ENCODE measurements at places on chromosomes 6 and 20.

DNA sequence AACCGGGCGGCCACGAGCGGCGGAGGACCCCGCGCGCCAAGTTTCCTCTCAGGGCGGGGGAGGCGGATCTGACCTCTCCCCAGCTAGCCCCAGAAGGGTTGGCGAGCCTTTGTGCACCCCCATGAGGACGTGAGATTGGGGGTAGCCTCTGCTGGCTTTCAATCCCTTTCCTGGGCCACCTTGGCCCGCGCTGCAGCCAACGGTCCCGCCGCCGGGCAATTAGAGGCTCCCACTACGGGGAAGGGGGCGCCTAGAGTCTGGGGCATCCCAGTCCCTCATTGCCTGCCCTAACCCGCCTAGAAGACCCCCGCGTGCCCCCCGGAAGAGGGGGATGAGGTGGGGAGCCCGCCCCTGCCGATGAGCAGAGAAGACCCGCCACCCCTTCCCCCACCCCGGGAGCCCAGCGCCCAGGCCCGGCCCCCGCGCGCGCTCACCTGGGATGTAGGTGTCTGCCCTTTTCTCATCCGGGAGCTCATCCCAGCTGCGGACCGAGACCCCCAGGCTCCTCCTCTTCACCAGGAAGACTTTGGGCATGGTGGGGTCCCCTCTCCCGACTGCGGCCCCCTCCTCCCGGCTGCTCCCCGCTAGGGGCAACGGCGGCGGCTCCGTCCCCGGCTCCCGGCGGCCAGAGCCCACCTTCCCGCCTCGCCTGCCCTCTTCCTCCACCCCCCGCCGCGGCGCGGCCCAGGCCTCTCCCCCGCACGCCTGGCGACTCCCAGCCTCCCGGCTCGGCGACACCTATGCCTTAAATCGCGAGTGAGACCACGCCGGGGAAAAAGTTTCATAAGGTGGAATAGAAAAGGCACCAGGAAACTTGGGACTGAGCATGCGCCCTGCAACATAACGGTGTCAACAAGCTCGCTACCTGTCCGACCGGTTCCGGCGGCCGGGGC, at the start of gene OVOL2:
OVOL2 (minus strand) TSS at position 816 of the 893 bp plus-strand sequence; CDS start at position 534, 282 bp downstream.
- no peak for DNase-seq

GRCh38 chr6:83509441-83509840, 2.9 kb upstream of the PRSS35 start:
- no peak for DNase-seq

GRCh38 chr20:25139029-25139705, 56.3 kb upstream of the ENTPD6 start:
- DNase-seq, result no peak

DNA sequence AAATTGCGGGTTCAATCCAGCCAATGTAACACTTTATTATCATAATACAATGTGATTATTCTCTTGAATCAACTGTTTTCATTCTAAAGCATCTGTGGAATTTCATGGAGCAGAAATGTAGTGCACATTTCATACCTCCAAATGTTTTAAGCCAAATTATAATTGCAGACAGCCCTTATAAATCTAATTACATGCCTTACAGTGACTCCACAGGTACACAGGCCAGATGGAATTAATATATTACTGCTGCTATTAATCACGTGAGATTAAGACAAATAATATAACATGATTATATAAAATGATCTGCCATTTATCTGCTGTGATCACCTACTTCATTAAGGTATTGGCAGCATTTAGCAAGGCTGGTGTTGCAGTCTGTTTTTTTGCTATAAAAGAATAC, 9.7 kb upstream of the ECI2 start:
- no peak for DNase-seq

GRCh38 chr20:62021793-62022385, 43.8 kb downstream of the TAF4 start:
- no peak for DNase-seq

DNA sequence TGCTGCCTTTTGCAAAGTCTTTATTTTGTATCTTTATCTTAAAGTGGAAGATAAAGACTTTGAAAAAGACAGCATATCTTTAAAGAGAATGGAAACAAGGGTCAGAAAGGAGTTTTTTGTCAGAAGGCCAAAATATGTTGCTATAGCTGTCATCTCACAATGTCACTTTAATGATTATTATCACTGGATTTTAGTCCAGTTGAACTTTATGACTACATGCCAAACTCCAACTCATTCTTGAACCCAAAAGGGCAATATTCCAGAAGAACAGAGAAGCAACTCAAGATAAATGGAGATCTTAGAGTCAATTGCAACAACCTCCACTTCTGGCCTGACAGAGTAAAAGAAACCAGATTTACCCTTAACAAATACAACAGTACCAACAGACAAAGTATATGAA, 47.3 kb upstream of the CLIC5 start:
- DNase-seq, result no peak

- DNase-seq, result no peak
Observed at GRCh38 chr20:57966620-57967019, 256.8 kb upstream of the PMEPA1 start.

GRCh38 chr6:110556317-110557110, 80.1 kb upstream of the SLC22A16 start:
- no peak for DNase-seq

- no peak for DNase-seq
Observed at GRCh38 chr20:37899105-37900045, 3.6 kb upstream of the VSTM2L start.

DNA sequence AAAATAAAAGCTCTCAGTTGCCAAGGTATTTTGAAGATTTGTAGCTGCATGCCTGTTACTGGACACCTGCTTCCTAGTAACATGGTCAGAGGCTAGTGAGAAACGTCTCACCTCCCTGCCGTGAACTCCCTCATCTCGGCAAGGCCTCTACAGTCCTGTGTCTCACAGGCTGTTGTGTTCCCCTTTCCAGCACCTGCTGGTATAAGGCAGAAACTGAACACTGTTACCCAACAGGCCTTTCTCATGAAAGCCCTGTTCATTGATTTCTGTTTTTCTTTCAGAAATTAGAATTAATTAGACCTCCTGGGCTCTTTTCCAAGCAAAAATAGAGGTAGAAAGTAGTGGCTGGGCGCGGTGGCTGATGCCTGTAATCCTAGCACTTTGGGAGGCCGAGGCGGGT, 17.6 kb upstream of the SRSF3 start:
- DNase-seq, result no peak

- no peak for DNase-seq
Observed at GRCh38 chr6:149919834-149920225, 3.1 kb downstream of the RAET1G start.

- no peak for DNase-seq
Observed at GRCh38 chr6:132675749-132676148, 16.8 kb upstream of the TAAR1 start.

GRCh38 chr6:12467706-12468670, 177.8 kb downstream of the EDN1 start:
- DNase-seq, result no peak

DNA sequence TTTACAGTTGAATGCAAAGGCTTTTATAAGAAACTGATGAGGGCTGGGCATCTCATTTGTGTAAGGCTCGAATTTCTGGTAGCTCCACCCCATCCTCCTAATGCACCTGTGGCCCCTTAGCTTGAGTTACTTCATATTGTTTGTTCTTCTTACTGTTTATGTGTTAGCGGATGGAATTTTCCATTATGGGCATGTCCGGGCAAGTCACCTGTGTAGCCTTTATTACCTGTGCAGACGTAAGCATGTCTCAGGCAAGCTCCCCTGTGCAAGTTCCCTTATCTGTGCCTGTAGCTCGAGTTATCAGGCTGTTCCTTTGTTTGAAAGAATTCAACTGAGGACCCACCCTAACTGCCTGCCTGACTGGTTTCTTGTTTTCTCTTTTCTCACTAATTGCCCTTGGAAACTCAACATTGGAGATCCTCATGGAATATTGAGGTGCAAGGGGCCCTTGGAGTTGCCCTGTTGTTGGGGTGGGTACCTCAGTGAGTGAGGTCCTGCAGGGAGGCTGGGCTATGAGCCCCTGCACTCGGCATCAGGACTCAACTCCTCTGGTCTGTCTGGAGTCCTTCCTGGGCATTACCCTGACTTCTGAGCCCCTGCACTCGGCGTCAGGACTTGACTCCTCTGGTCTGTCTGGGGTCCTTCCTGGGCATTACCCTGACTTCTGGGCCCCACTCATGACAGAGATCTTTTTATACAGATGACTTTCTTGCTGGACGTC, 207.9 kb upstream of the SULF2 start:
- DNase-seq, result no peak

- no peak for DNase-seq
Observed at GRCh38 chr6:128521282-128521632, 858 bp upstream of the PTPRK start.

GRCh38 chr20:43506238-43506637, 1.3 kb upstream of the L3MBTL1 start:
- no peak for DNase-seq

- no peak for DNase-seq
Observed at GRCh38 chr6:48150701-48151100, 39.7 kb upstream of the PTCHD4 start.

DNA sequence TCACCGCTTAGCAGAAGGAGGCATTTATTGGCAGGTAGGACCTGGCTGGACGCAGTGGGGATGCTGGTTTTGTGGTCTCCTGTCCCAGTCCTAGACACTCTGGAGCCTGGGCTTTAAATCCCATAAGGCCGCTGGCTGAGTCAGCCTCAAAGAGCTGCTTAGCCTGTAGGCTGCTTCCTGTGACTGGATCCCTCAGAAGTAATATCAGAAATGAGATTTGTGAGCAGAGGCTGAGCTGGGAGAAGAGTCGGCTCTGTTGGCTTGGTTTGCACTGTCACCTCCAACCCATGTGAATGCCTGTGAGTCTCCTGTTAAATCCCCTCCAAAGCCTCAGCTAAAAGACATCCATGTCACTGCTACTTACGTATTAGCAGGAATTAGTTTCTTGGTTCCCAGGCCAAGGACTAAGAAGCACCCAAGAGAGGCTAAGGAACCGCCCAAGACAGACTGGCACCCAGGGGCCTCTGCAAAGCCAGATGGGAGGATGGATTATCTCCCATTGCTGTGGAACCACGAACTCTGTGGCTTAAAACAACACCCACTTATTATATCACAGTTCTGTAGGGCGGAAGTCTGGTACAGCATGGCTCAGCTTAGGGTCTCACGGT, 289.4 kb downstream of the CDC5L start:
- no peak for DNase-seq

DNA sequence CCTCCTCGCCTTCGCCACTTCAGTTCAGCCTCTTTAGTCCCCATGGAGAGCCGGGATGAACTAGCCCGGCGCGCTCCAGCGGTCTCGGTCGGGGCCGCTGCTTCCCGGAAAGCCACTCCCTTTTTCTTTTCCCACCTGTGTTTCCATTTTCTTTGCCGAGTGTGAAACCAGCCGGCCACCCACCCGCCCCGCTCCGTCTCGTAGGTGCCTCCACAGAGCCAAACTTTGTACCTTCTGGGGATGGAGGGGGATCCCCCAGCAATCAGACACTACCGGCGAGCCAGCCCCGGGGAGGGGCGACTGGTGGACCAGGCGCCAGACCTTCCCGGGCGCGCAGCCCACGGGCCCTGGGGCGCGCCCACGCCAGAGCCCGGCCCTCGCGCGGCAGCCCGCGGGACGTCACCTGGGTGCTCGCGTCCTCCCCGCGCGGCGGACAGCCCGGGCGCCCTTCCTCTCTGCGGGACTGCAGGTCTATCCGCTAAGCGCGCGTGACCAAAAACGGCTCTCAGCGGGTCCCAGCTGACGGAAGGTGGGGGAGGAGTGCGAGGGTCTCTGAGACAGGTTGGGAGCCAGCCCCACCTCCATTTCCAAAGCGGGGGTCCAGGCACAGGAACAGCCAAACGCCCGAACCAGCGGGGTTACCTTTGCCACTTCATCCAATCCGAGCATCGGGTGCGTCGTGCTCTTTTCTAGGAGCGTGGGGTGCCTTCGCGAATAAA, at the start of gene MCHR2:
MCHR2 (minus strand) TSS at position 691 of the 719 bp plus-strand sequence. CDS start 38,076 bp downstream, outside the sequence.
- no peak for DNase-seq

GRCh38 chr6:68911334-68911733, 276.3 kb downstream of the ADGRB3 start:
- no peak for DNase-seq

DNA sequence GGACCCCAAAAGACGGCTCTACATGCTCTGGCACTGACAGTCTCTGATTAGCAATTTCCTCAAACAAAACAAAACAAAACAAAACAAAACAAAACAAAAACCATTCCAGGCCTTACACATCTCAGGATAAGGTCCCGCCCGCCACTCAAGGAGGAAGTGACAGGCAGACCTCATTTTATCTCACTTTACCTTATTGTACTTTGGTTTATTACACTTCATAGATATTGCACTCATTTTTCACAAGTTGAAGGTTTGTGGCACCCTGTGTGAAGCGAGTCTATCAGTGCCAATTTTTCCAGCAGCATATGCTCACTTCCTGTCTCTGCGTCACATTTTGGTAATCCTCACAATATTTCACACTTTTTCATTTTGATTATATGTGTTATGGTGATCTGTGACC, 15.2 kb downstream of the ZBP1 start:
- no peak for DNase-seq

DNA sequence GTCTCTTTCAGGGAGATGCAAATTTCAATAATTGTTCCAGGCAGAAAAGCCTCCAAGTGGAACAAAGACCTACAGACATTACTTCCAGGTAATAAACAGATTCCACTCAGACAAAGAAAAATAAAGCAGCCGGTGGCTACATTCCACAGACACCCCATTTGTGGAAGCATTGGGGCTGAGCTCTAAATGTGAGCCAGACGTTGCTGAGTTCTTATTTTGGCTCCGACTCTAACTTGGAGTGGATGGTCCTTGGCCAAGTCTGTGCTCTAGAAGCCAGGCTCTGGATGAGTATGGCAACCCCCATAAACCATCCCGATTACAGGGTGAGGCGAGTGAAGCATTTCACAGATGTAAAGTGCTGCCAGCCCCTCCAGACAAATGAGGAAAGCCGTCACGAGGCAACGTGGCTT, 6.6 kb downstream of the TRAM2 start:
- DNase-seq, result no peak

DNA sequence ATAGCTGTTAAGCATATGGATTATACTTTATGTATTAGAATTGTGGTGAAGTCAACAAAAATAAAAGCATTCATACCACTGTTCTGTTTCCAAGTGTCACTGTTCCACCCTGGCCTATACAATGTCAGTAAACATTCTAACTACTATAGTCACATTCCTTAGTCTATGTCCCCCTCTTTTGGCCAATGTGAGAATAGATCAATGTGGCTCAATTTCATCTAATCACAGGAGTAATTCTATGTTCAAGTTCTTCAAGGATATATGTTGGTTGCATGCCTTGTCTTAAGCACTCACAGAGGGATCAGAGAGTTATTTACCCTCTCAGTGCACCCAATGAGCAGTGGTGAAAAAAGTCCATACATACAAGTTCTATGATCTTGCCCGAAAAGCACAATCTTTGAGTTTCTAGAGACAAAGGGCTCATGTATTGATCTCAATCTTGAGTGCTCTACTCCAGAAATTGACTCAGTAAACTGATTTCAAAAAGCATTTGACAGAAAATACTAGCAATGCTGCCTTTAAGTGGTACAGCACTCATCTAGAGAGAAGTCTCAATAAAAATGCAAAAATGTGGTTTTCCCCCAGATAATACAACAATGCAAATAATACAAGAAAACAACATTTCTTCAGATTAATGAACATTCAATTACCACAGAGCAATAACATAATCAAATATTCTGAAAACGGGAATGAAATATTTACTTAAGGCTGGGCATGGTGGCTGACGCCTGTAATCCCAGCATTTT, 16.5 kb downstream of the SMLR1 start:
- no peak for DNase-seq

GRCh38 chr6:2970034-2970685, 1.2 kb downstream of the SERPINB6 start:
- DNase-seq, result no peak

Measured in activated T-cell treated with anti-CD3 and anti-CD28 coated beads for 48 hours (primary cell).